ENCODE measurements at places on chromosomes 7 and 10.

DNA sequence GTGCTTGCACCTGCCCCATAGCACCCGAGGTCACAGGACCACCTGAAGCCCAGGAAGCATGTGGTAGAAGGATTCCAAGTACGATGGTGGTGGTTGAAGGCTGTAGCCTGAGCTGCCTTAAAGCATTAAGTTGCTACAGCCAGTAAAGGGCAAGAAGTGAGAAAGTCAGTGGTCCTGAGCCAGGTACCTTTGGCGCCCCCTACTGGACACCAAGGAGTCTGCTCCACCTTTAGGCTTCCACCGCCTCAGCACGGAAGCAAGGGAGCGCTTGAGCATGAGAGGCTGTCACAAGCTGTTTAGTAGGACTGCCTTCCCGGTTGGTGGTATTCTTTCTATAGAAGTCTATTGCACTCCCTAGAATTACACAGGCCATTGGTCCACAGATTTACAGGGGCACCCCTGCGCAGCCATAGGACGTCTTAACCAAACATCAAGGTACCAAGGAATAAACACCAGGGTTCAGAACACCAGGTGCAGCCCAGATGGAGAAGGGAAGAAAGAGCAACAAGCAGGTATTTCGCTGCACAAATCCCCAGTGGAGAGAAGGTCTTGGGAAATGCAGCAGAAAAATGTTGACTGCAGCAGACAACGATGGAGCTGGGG, 2.2 kb downstream of the CRTAC1 start:
- DNase-seq = peak; percentile 45

DNA sequence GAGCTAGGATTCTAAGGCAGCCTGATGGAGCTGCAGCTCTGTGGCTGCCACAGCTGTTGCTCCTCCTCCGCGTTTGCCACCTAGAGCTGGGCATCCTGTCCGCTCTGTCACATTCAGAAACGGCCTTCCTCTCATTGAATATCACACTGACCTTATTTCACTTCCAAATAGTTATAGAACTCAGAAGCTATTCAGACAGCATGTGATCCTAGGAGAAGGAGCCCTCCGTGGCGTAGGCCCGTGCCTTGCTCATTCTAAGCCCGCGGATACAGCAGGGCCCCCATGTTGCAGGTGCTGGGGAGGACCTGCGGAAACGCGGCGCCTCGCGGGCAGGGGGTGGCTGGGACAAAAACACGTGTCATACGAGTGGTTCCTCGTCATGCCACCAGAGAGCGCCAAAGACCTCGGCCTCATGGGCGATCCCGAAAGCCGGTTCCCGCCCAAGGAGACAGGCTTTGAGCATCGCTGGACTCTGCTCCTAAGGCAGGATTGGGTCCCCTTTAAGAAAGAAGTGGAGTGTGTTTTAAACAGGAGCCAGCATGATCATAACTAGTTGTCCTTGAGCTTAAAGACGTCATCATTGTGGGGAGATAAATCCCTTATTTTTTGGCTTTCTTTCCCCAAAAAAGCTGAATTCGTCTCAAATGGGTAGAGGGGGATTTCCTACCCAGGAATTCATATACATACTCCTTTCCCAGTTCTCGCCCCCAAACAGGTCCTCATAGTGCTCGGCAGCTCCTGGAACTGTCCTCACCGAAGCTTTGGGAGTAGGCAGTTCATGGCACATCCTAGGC, 17.9 kb upstream of the FIGNL1 start:
- peak; percentile 54 for DNase-seq

DNA sequence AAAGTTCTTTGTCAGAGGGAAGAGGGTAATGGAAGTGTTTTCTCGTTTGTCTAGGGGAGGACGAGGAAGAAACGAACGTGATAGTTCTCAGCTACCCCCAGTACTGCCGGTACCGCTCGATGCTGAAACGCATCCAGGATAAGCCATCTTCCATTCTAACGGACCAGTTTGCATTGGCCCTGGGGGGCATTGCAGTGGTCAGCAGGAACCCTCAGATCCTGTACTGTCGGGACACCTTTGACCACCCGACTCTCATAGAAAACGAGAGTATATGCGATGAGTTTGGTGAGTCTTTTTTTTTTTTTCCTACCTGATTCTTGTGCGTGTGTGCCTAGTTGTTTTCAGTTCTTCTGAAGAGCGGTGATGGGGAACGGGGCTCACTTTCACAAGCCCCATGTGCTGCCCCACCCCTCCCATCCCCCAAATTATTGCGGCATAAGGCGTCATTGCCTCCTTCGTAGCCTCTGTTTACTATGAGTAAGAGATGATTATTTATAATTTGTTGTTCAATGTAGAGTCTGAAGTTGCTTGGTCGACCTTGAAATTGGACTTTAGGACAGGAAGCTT, 98.6 kb downstream of the ARID5B start:
- no peak for DNase-seq

DNA sequence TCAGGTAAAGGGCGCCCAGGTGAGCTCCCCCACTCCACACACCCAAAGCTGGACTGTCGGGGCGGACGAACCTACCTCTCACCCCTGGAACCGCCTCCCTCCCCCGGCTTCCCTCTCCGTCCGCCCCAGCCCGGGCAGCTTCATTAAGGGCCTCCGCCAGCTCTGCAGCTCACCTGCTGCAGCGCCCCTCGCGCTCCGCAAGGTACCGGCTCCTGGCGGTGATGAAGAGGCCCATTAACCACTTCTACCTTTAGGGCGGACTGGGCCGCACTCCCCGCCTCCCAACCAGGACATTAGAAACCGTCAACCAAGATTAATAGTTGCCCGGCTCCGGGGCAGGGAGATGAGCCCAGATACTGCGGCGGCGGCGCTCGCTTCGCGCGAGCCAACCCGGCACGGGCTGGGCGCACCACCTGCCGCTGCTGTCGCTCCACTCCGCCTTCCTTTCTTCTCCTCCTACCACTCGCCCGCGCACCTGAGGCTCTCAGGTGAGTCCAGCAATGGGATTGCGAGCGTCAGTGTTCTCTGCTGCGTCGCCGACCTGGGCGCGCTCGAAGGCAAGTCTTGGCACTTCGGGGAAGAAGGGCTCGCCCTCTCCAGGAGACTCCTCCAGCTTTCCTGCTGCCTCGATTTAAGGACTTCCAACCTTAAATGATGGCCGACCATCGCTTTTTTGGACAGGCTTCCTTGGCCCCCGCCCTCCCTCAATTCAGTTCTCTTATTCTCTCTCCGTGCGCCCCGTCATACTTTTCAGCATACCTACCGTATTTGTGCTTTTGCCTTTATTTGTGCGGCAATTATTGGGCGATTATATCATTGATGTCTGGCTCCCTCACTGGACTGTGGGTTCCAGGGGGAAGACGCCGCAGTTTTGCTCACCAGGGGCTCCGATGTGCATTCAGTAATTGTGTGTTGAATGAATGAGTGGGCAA, 13.6 kb upstream of the KAZALD1 start:
- no peak for DNase-seq

GRCh38 chr10:36538953-36539586, 586.3 kb upstream of the ANKRD30A start:
- no peak for DNase-seq

DNA sequence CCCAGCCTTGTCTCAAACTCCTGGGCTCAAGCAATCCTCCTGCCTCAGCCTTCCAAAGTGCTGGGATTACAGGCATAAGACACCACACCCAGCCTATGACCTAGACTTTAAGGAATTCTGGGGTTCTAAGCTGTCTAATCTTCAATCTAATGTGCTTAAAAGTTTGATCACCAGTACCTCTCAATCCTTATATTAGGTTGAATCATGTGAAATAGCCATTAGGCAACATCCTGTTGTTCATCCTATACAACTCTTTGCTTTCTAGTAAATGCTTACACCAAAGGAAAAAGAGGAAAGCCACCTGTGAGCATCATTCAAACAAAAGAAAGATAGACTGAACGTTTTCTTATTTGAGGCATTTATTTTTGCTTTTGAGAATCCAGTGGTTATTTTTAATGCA, 56.0 kb downstream of the ATOH7 start:
- no peak for DNase-seq

DNA sequence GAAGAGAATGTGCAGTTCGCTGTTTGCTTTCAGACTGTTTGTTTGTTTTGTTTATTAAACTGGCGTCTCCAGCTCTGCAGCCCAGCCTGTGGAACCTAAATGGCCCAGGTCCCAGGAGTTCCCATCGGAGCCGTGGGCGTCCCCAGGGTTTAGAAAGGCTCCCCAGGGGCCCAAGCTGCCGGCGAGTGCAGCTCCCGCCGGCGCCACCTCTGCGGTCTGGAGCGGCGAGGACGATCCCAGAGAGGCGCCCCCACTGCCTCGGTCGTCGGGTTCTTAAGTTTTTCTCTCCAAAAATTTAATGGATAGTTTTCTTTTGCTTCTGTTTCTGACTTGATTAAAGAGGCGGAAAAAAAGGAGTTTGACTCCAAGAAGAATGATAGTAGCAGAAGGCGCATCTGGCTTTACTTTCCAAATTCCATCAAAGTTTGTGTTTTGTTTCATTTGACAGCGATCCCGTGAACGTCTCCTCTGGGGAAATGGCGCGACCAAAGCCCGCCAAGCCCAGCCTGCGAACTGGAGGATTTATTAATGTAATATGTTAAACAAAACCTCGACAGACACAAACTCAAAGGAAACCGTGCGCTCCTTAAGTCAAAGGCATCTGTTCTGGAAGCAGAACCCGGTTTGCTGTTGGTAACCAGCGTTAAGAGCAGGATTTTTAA, 718 bp upstream of the FZD1 start:
- DNase-seq = no peak

DNA sequence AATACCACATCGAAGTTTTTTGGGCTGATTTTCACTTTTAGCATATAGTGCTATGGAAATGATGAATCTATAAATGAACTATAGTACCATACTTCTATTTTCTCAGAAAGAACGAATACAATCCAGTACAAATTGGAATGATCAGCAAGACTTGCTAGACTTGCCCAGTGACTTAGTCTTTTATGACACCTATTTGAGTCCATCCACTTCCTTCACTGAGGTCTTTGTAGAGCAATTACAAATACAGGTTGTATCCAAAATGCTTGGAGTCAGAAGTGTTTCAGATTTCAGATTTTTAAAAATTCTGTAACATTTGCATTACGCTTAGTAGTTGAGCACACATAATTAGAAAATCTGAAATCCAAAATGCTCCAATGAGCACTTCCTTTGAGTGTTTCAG, 104.3 kb downstream of the NRBF2 start:
- no peak for DNase-seq

- no peak for DNase-seq
These were observed 447.1 kb downstream of the MDFIC start for GRCh38 chr7:115368998-115369397.

- peak; percentile 38 for DNase-seq
These were observed 62.9 kb downstream of the ELMO1 start for GRCh38 chr7:37385787-37386186.

DNA sequence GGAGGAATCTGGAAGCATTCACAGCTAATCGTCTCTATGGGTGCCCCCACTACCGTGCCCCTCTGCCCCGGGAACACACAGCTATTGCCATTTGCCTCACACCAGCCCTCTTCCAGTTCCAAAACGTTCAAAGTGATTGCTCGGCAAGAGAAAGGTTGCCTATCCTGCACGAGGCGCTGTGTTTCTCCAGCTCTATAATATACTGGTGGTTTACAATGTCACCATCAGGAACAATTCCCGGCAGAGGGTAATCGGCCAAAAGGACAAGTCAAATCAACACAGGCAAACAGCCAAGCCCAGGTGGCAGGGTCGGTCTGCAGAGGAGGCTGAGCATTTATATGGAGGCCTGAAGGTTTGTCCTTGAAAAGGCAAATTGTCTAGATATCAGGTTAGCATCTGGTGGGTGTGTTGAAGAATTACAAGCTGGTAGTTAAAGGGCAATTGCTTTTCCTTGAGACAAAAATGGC, 29.2 kb upstream of the TNS3 start:
- no peak for DNase-seq

DNA sequence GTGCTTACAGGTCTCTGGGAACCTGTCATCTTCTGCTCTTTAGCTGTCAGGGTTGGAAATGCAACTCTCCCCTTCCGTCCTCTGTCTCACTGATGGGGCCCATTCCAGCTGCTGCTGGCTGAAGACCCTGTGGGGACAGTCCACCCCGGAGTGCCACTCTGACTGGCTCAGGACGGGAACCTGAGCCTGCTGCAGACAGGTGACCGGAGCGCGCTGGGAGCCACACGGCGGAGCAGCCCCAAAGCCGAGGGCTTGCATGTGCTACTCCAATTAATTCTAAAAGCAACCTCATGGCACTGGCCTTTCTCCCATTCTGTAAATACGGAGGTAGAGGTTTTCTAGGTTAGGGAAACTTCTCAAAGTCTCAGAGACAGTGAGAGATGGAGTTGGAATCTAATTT, 223.5 kb upstream of the PITRM1 start:
- no peak for DNase-seq

GRCh38 chr7:34385384-34385783, 272.6 kb upstream of the NPSR1 start:
- DNase-seq = no peak

GRCh38 chr7:63998549-63998948, at the start of gene ZNF722:
ZNF722 (plus strand) TSS chr7:63998849; CDS start chr7:63998962, 113 bp downstream.
- no peak for DNase-seq

DNA sequence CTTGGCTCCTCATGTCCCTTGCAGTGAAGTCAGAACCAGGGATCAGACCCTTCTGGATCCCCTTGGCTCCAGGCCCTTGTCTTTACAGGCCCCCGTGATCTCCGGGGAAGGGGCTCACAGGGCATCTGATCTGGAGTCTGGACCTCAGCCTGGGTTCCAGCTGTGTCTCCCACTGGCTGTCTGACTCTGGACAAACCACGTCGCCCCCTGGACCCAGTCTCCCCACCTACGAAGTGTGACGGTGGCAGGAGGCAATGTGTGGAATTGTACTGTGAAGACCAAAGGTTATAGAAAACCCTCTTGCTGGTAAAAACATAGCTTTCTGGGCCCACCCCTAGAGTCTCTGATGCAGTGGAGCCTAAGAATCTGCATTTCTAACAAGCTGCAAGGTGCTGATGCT, 15.5 kb upstream of the C10orf71 start:
- no peak for DNase-seq

DNA sequence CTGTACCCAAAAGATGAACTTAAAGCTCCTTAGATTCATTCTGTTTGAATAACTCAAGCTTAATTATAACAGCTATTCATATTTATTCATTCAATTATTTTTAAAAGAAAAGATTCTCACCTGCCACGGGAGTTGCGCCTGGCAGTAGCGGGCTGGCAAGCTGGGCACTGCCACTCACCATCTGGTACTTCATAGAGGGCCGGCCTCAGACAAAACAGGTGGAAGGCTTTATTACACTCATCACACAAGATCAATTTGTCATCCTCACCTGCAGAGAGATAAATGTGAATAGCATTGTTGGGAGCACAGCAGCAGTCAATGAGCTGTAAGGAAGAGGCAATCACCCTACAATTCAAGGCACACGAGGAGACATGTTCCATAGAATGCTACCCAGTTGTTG, 15.8 kb downstream of the FZD9 start:
- DNase-seq = no peak

- peak; percentile 77 for DNase-seq
These were observed 53.3 kb downstream of the DNAJB6 start for GRCh38 chr7:157389951-157390730.

- no peak for DNase-seq
These were observed 46.3 kb upstream of the PIK3CG start for GRCh38 chr7:106818736-106819135.

DNA sequence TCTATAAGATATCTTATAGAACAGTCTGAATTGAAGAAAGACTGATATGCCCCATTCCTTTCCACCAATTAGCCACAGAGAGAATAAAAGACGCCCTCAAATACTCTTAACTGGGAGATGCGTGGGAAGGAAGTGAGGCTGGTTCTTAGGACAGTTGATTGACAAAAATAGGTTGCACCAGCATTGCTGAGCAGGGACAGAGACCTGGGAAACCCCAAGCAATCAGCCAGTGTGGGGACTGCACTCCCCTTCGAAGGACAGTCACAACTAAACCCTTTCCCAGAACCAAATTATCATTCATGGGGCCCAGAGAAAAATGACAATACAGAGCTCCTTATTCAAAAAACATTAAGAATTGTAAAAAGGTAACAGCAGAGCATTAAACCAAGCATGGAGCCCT, 196.9 kb upstream of the GHITM start:
- DNase-seq = no peak
